ENCODE measurements at places on chromosomes 4 and X.
A peak's percentile ranks its signal among the peaks of the same experiment; 100 is the strongest.

GRCh38 chr4:141914746-141915145 is 278.4 kb downstream of the IL15 start:
- no peak for DNase-seq

GRCh38 chr4:47641755-47642154 is 156.7 kb downstream of the ATP10D start:
- no peak for DNase-seq

GRCh38 chrX:76657499-76657898 is 230.0 kb downstream of the MAGEE1 start:
- no peak for DNase-seq

- no peak for DNase-seq
Measured at GRCh38 chrX:40581336-40581920, 658 bp downstream of the ATP6AP2 start.

DNA sequence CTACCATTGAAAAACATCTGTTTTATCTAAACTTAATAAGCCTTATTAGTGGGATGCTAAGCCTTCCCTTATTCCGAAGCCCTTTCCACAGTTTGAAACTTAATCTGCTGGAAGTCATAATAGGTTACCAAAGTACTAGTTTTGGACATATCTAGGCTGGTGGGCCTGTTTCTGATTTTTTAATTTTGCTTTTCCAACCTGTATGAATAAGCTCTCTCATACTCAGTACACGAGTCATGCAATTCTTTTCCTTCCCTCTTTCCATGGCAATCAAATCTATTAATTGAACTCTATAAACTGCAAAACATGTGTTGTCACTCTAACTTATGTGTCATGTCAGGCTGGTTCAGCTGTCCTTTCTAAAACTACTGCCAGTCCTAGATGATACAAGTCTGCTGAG is 91.0 kb downstream of the AMMECR1 start:
- DNase-seq, result no peak

GRCh38 chr4:33381816-33382215 is 2661.6 kb downstream of the PCDH7 start:
- DNase-seq, result peak; percentile 43

DNA sequence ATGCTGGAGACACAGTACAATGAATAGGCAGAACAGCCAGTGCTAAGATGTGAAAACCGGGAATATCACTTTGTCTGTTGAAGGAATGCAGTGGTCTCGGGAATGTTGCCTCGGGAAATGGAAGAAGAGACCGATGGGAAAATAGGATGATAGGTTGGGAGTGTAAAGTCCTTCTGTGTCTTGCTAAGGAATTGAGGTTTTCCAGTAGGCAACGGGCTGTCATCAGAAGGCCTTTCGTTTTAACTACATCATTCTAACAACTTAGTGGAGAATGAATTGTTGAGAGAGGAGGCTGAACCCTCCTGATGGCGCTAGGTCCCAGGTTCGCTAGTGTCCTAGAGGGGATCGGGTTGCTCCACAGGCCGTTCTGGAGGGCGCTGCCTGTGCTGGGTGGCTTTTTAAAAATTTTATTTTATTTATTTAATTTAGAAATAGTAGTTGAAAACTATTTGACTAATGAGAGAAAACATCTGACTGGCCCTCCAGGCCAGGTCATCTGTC is 730 bp downstream of the VBP1 start:
- no peak for DNase-seq

DNA sequence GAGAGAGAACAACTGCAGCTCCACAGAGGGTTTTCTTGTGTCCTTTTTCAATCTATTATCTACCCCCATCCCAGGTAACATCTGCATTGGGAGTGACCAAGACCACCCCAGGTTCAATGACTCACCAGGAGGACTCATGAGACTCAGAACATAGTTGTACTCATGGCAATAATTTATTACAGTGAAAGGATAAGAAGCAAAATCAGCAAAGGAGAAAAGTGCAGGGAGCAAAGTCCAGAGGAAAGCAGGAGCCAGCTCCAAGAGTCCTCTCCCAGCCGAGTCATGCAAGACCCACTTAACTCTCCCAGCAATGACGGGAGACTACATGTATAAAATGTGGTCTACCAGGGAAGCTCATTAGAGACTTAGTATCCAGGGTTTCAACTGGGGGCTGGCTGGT is 129.5 kb upstream of the RBPJ start:
- DNase-seq, result no peak

GRCh38 chrX:1112321-1112720 is 100.1 kb downstream of the CRLF2 start:
- no peak for DNase-seq

- no peak for DNase-seq
Measured at GRCh38 chr4:75030649-75031235, 97.8 kb downstream of the PARM1 start.

DNA sequence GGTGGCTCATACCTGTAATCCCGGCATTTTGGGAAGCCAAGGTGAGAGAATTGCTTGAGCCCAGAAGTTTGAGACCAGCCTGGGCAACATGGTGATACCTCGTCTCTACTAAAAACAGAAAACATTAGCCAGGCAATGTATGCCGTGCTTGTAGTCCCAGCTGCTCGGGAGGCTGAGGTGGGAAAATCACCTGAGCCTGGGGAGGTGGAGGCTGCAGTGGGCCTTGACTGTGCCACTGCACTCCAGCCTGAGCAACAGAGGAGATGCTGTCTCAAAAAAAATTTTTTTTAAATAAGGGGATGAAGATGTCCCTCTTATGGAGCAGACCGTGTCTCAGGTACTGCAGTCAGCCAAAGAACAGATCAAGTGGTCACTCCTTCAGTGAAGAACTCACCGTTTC is 13.5 kb downstream of the CTAG1B start:
- no peak for DNase-seq

GRCh38 chrX:39304746-39305145 is 503.5 kb downstream of the MID1IP1 start:
- no peak for DNase-seq

DNA sequence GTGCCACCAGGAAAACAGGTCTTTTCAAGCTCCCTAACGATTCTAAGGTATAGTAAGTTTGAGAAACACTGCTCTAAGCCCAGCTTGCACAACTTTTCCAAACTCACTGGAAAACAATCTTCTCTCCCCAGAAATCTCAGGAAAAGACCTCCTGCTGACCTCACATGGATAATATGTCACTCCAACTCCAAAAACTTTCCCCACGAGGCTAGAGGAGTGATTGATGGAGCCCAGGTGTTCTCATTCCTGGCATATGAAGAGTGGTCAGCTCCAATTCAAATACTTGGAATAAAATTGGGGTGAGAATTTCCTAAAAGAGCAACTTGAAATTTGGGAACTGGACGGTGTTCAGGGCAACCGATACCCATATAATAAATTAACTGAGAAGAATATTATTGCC is 299.9 kb downstream of the PPP4R3C start:
- DNase-seq, result no peak

GRCh38 chr4:108644237-108644636 is 6.2 kb upstream of the OSTC start:
- no peak for DNase-seq

GRCh38 chrX:1464041-1464970 is 11.6 kb upstream of the ASMTL start:
- DNase-seq, result no peak

DNA sequence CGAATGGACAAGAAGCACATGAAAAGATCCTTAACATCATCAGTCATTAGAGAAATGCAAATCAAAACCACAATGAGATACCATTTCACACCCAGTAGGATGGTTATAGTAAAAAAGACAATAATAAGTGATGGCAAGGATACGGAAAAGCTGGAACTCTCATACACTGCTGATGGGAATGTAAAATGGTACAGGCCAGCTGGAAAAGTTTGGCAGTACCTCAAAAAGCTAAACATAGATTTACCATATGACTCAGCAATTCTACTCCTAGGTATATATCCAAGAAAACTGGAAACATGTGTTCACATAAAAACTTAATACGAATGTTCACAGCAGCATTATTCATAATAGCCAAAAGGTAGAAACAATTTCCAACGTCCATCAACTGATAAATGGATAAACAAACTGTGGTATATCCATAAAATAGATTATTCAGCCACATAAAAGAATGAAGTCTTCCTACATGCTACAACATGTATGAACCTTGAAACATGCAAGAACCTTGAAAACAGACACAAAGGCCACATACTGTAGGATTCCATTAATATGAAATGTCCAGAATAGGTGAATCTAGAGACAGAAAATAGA is 11.9 kb downstream of the RPS6KA3 start:
- DNase-seq, result no peak

DNA sequence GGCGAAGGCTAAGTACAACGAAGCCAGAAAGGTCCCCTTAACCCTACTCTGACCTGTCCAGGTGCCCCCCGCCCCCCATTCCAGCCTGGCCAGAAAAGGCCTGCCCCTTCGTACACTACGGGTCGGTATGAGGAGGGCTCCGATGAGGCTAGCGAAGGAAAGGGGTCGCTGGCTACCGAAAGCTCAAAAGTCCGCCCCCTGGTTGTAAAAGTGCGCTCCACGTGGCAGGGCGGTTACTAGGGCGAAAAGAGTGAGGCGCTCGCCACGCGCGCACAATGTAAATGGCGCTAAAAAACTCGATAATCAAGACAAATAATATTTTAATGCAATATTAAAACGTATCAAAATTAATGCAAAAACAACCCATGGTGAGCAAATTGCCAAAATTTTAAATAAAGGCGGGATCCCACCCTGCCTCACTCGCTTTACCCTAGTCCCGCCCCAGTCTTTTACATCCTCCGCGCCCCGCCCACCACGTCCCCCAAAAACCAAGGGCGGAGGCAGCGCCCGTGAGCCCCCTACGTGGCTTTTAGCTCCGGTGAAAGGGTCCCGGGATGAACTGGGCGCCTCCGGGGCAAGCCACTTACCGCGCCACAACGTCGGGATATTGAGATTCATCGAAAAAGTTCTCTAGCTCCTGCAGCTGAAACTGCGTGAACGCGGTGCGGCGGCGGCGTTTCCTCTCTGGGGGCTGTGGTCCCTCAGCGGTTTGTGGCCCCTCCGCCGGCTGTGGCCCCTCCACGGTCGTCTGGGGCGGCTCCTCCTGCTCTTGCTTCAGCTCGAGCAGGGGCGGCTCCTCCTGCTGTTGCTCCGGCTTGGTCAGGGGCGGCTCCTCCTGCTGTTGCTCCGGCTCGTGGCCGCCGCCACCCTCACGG is 929 bp downstream of the ESX1 start:
- DNase-seq, result no peak

- no peak for DNase-seq
Measured at GRCh38 chr4:77635876-77636275, 30.3 kb downstream of the CXCL13 start.

DNA sequence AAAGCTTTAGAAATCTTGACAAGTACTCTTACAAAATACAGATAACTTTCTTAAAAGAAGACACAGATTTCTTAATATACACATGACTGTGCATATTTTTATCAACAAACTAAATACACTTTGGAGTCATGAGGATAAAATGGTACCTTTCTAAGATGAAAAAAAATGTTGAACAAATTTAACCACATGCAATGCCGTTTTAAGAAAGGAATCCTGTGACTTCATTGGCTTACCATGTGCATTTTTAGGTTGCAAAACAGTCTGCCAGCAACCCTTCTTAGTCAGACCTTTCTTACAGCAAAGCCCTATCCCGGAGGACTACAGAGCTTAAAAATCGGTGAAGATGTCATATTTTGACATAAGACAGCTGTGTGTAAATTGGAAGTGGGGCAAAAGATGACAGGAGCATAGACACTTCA is 51.7 kb downstream of the GASK1B start:
- no peak for DNase-seq

DNA sequence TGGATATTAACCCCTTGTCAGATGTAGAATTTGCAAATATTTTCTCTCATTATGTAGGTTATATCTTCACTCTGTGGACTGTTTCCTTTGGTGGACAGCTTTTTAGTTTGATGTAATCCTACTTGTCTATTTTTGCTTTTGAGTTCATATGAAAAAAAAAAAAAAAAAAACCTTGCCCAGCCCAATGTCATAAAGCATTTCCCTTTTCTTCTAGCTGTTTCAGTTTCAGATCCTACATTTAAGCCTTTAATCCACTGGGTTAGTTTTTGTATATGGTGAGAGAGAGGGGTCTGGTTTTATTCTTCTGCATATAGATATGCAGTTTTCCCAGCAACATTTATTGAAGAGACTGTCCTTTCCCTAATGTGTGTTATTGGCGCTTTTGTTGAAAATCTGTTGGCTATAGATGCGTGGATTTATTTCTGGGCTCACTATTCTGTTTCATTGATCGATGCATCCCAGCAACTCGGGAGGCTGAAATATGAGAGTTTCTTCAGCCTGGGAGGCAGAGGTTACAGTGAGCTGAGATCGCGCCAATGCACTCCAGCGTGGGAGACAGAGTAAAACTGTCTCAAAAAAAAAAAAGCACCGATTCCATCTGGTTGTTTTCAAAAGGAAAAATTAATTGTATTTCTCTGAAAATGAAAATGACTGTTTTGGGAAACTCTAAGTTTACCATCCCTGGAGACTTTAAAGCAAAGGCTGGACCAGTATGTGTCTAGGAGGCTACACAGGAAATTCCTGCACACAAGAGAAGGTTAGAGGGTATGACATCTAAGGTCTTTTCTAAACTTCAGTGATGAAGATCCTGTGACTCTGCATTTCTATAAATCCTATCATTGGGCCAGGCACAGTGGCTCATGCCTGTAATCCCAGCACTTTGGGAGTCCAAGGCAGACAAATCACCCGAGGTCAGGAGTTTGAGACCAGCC is 35.6 kb downstream of the STEEP1 start:
- no peak for DNase-seq

GRCh38 chr4:8540586-8540985 is 39.6 kb upstream of the GPR78 start:
- no peak for DNase-seq

DNA sequence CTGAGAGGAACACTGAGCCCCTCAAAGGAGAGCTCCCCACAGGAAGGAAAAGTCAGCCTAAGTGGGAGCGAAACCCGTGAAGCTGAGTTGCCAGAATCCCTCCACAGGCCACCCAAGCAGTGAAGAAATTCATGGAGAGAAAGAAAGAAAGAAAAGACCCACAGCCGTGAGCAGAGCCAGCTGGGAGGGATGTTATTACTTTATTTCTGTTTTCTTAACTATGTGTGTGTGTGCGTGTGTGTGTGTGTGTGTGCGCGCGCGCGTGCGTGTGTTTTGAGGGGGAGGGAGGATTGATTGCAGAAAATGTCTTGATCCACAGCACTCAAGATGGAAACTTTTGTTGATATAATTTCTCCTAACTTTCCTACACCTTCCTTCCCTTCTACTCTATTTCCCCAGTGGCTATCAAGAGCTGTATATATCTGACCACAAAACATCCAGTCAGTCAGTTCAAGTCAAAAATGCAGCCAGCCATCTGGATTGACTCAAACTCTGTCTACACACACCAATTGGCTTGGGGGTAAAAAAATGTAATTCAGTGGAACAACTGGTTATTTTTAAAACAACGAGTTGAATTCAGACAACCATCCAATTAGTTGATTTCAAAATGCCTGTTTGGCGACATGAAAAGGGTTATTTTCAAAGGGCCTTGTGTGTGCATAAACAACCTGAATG is 13.8 kb upstream of the GPC3 start:
- no peak for DNase-seq

DNA sequence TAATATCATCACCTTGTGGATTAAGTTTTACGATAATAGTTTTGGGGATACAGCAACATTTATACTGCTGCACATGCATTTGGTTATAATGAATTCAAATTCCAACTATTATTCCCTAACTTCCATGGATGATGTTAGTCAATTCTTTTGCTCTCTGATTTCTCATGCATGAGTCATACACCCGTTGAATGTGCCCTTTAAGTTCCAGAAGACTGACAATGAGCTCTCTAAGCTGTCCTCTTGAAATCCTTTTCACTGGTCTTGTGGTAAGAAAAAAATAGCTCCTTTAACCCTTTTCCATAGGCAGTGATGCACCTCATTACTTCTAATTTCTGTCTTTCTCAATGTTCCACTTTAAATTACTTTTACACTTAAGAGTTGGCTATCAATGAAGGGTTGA is 1095.2 kb upstream of the POU3F4 start:
- no peak for DNase-seq

GRCh38 chr4:3304831-3305609 is 12.2 kb downstream of the RGS12 start:
- peak; percentile 43 for DNase-seq

Data from NCI-H2029 (cell line).